ENCODE measurements at places on chromosomes 7 and 10. TPM values are rescaled to one million over a fixed set of nuclear protein-coding genes. Genes with fewer than 3 reads are reported as not detected.

DNA sequence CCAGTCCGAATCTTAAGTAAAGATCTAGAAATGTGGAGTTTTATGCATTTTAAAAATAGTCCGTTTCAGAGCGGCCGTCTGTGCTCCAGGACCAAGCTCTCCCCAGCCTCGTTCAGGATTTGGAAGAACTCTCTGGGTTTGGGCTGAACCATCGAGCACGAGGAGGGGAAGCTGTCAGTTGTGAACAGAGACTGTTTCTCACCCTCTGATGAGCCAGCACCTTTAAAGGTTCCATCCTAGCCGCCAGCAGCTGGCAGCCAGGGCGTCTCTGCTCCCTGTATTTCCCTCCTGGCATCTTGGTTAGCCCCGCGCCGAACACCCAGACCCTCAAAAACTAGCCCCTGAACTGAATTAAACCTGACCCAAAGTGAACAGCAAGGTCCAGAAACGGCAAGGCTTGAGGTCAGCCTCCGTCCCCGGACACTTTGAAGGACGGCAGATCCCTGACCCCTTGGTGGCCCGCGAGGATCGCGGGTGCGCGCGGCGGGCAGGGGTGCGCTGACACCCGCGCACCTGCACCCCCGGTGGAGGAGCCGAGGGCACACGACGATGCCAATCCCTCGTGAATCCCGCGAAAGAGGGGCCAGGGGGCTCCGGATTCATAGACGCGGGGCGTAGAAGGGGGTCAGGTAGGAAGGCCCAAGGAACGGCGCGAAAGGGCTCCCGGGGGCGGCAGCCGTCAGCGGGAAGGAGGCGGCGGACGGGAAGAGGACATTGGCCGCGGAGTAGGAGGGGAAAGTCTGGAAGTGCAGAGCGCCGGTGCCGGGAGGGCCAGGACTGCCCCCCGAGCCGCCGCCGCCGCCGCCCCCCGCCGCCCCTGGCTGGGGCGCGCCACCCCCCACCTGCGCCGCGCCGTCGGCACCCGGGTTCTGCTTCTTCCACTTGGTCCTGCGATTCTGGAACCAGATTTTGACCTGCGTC is 2.7 kb downstream of the NKX1-2 start:
- DNase-seq, result no peak

GRCh38 chr10:133336577-133337369 is at the start of gene CALY:
Gene CALY (minus strand): TSS chr10:133336896. CDS start chr10:133328989, 7,907 bp downstream.
- DNase-seq, result no peak

- no peak for DNase-seq
Observed at GRCh38 chr7:47685151-47685550, 103.2 kb upstream of the TNS3 start.

DNA sequence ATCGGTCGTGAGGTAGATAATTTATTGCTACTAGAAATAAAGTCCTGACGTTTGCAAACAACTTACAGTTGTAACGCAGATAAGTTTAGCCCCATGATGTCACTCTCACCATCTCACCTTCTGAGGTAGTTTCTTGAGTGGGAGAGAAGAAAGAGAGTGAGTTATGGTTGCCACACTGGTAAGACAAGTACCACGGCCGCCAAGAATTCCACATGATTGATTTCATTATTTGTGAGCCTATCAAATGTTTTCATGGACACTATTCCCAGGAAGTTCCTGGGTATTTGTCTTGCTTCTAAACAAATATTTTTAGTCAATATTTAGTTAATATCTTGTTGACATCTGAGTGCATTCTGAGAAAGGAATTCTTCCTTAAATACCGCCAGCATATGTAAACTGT is 339.4 kb upstream of the KIAA1217 start:
- DNase-seq, result no peak

OR2A12 gene
- not detected for polyA plus RNA-seq

Data from left renal pelvis (tissue), 4 donors.